Activated T-cell treated with anti-CD3 and anti-CD28 coated beads, Interleukin-2, amount 50 U/mL, for 48 hours (primary cell): ENCODE measurements at places on chromosomes 1 and 21.

DNA sequence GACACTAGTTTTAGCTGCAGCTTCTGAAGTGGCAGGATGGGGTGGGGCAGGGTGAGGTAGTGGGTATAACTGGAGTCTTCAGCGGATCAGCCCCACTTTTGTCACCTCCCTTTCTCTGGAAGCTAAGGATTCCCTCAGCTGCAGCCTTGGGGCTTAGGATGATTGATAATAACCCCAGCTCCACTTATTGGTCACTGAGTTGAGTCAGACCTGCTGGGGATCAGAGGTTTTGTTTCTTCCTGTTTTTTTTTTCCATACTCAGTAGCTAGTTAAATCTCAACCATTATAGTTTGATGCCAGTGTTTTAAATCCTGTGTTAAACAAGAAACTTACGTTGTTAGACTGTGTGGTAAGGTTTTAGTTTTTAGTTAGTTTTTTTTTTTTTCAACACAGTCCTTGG, 57.2 kb downstream of the LAMC1 start:
- DNase-seq: no peak

GRCh38 chr1:183231545-183231944, 45.5 kb downstream of the LAMC2 start:
- DNase-seq: no peak

GRCh38 chr1:86748622-86749373, 44.4 kb downstream of the SH3GLB1 start:
- no peak for DNase-seq

- DNase-seq: no peak
Observed at GRCh38 chr1:6087377-6087772, 41.7 kb downstream of the KCNAB2 start.

DNA sequence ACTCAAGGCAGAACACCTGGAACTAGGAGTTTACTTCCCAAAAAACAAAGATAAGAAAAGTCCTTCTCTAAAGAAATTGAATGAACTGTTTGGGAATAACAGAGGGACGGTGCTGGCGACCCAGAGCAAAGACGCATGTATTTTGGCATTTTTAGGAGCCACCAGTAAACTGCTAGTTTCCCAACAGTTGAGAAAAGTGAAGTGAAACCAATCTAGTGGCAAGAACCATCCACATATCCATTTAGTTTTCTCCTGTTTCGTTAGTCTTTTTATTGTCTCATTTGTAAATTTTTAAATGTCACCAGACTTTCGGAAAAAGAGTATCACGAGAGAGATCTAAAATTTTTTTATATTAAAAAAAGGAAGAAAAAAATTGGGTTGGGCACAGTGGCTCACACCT, 30.2 kb downstream of the ODF2L start:
- DNase-seq: no peak
